ENCODE measurements at places on chromosomes 11 and 22.

GRCh38 chr11:113507341-113507740 is 32.1 kb upstream of the DRD2 start:
- DNase-seq = no peak

- DNase-seq = no peak
Measured at GRCh38 chr11:126914941-126915340, 85.6 kb downstream of the KIRREL3 start.

- no peak for DNase-seq
Measured at GRCh38 chr11:20035701-20036601, 124.3 kb downstream of the DBX1 start.

GRCh38 chr11:29171360-29171950 is 845.4 kb downstream of the KCNA4 start:
- no peak for DNase-seq

DNA sequence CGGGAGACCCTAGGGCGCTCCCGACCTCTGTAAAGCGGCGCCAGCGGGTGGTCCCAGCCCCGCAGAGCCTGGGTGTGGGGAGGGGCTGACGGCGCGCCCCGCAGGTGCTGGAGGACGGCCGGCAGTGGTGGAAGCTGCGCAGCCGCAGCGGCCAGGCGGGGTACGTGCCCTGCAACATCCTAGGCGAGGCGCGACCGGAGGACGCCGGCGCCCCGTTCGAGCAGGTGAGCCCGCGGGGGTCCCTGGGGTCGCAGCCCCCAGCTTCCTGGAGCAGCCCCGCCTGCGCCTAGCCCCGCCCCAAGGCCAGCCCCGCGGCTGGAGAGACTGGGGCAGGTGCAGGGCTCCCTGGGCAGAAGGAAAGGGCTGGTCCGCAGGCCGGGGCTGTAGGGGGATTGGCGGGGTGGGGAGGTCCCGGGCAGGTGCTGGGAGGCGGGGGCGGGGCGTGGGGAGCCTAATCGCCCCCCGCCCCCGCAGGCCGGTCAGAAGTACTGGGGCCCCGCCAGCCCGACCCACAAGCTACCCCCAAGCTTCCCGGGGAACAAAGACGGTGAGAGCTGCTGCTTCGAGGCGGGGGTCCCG is 19.7 kb downstream of the EPS8L2 start:
- no peak for DNase-seq

DNA sequence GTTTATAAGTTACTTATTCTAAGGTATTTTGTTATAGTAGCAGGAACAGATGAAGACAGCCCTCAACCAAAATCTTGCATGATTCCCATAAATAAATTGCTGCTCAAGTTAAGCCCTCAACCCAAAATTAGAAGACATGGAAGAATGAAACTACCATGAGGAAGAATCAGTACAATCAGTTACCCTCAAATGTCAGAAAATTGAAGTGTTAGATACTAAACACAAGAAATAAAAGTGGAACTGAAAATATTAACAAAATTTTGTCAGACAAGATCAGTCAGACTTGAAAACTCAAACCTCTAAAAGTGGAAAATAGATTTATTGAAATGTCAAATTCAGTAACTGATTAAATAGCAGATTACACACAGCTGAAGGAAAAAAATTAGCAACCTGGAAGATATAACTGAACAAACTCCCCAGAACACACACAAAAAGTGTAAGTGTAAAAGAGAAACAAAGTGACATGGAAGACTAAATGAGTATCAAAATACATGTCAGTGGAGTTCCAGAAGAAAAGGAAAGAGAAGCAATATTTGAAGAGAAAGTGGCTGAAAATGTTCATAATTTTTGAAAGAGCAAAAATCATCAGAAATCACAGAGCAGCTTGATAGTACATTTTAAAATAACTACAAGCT is 49.5 kb upstream of the GNAZ start:
- no peak for DNase-seq

DNA sequence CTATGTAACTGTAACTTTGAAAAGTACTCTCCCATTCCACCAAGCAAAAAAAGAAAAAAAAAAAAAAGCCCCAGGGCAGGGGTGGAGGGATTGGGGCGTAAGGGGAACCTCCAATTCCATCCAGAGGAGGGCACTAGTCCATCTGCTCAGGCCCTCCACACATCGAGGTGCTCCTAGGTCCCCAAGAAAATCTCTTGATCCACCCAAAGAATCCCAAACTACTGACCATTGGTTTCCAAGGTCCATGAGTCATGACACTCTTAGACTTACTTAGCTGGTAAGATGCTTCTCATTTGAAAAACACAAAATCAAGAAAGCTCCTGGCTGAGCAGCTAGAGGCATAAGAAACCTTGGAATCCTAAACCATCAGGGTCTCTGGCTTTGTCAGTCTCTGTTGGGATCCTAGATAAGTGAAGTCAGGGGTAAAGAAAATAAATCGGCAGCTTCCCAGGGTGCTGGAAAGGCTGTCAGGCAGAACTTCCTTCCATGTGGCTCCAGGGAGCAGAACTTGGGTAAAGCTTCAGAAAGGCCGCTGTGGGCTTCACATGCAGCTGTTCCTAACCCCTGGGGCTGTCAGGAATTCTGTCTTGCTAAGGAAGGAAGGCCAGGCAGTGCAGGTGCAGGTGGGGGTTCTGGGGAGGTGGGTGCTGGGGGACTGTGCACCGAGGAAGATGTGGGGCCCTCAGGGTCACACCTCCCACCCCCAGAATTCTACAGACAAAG is 49.4 kb upstream of the ADA2 start:
- no peak for DNase-seq

GRCh38 chr11:56923116-56923515 is 65.6 kb upstream of the OR5AK2 start:
- DNase-seq = no peak

DNA sequence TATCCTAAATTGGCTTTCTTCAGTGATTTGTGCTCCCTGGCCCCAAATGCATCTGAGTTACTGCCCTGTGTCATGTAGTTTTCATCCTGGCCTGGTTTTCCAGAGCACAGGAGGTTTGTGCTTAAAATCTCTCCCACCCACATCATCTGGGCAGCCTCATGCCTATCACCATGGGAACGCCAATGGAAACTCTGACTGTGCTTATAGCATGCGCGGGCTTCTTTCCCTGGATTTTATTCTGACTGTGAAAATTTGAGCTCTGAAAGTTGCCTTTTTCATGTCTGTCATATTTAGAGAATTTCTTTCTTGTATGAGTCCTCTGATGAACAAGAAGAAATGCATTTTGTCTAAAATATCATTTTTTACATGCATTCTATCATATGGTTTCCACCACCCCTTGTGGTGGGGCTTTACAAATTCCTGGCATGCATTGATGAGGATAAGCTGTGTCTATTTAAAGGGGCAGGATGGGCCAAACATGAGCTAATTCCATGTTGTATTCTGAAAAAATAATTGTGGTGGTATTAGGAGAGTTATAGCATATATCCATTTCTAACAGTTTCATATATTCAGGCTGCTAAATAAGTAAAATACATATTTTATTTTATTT is 55.1 kb downstream of the IRAG1 start:
- no peak for DNase-seq

DNA sequence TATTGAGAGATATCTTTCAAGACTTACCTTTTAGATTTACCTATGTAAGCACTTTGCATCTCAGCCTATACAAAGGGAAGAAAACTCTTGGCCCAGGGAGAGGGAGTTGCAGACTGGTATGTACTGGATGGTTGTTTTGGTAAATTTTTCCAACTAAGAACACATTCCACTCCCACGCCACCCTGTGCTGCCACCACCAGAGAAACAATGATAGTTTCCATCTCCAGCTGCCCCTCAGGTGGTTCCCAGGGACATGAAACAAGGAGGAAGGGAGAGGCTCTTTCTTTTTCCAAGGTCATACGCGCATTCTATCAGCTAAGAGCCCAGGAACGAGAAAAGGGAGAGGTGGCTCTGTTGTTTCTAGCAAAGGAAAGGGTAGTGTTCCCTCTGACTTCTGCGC is 34.4 kb downstream of the CCDC34 start:
- no peak for DNase-seq

- no peak for DNase-seq
Measured at GRCh38 chr11:77035039-77035438, 841 bp downstream of the B3GNT6 start.

DNA sequence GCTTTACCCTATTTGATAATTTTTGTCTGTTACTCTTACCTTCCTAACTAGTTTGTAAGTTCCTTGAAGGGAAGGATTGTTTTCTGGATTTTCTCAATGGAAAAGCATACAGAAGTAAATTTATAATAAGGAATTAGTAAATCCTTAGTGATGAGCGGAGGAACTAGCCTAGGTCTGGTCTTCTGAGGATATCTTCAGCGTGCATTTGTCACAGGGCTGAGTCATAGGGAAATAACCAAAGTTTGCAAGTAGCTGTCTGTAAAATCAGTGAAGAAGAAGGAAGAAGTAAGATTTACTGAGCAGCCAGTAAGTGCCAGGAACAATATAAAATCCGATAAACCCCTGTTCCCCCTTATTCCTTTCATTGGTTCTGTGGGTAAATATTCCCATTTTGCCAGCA is 162.7 kb upstream of the SORL1-AS1 start:
- DNase-seq = no peak

GRCh38 chr11:116776522-116776984 is 3.8 kb upstream of the BUD13 start:
- no peak for DNase-seq

GRCh38 chr11:133181066-133181465 is 351.2 kb downstream of the OPCML start:
- DNase-seq = no peak

DNA sequence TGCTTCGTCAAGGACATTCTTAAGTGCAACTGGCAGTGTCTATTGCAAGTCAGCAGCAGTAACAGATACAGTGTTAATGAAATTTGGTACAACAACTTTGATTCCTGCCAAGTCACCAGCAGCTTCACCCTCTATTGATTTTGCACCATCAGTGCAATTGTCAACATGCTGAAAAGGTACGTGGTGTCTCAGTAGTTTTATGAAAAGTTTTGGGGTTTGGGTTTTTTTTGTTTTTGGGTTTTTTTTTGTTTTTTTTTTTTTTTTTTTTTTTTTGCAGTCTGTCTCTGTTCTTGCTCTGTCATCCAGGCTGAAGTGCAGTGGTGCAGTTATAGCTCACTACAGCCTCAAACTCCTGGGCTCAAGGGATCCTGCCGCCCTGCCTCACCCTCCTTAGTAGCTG is 19.1 kb upstream of the GRIK4 start:
- DNase-seq = no peak

GRCh38 chr22:38766076-38766777 is 10.4 kb upstream of the SUN2 start:
- no peak for DNase-seq

DNA sequence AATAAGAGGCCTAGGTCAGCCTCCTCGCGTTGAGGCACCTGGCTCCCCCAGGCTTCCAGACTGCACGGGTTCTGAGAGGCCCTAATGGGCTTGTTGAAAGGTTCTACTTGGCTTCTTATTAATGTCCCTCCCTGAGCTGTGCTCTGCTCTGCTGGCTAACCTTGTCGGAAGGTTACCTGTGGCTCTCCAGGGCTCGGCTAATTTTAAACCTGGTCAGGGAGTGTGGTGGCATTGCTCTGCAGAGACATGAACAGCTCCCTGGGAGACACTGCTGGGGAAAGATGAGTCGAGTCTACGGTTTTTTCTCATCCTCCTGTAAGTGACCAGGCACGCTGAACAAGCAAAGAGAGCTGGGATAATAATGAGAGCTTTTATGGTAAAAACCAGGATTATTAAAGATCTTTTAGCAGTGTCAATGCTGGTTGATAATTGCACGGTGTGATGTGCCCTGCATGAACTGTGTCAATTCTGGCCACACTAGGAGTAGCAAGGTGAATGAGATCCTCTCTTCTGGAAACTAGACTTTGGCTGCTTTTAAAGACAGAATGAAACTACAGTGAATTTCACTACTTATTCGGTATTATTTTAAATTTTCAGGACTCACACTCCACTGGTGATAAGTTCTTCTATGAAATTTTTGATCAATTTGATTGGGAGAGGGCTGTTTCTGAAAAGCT is 70.7 kb downstream of the TEAD1 start:
- no peak for DNase-seq

GRCh38 chr22:49774499-49775151 is 53.0 kb downstream of the BRD1 start:
- no peak for DNase-seq

DNA sequence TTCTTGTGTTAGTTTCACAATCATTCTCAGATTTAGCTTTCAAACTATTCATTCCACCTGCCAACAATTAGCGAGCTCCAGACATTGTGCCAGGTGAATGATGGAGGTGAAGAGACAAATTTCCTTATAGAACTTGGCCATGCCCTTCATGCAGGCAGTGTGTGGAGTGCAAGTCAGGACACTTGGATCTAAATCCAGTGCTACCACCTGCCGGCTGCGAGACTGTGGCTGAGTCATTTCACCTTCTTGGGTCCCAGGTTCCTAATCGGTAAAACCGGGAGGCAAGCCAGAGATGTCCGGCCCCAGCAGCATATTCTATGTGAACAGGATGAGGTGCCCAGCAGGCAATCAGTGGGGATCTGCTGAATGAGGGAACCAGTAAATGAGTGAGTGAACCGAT is 18.6 kb upstream of the EHF start:
- DNase-seq = no peak

- peak; percentile 44 for DNase-seq
Measured at GRCh38 chr11:68447015-68447801, 13.3 kb upstream of the PPP6R3 start.

- DNase-seq = no peak
Measured at GRCh38 chr11:91158297-91158696, 935.4 kb upstream of the CHORDC1 start.

GRCh38 chr11:1864231-1864630 is 11.3 kb downstream of the LSP1 start:
- no peak for DNase-seq

GRCh38 chr11:130882138-130882551 is 34.1 kb downstream of the SNX19 start:
- no peak for DNase-seq

- no peak for DNase-seq
Measured at GRCh38 chr22:21042978-21043859, 2.5 kb upstream of the LRRC74B start.

DNA sequence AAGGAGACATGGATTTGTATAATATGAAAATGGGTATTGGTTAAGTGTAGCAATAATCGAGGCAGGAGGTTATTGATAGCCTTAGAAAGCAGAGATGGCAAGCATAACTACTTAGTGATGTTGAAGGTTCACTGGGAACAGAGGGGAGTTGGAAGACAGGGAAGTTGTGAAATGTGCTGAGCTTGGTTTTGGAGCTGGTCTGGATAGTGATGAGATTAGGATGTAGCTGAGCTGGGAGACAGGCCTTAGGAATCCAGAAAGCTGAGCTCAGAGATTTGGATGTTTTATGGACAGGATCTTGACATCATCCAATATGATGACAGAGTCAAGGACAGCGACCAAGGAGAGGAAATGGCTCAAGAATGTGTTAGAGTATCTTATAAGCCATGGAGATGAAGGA is 113.1 kb downstream of the ARHGAP42 start:
- DNase-seq = no peak

DNA sequence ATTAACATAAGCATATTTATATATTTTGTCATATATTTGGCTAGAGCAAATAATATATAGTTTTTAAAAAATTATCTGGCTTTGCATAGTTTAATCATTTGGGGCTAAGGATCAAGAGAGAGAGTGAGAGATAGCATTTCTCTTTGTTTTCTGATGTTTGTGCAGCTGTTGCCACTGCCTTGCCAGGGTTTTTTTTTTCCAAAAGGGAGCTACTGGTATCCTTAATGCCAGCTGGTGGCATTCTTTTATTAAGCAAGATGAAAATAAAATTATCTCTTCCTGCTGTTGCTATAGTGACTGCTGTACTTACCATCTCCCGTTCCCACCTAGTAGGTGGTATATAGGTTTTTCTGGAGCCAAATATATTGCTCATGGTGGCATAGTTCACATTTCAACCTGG is 793.3 kb upstream of the ARHGAP42 start:
- no peak for DNase-seq
